ENCODE measurements at places on chromosomes 3 and 15.

GRCh38 chr3:15292765-15293522, 39.4 kb downstream of the SH3BP5 start:
- no peak for DNase-seq

DNA sequence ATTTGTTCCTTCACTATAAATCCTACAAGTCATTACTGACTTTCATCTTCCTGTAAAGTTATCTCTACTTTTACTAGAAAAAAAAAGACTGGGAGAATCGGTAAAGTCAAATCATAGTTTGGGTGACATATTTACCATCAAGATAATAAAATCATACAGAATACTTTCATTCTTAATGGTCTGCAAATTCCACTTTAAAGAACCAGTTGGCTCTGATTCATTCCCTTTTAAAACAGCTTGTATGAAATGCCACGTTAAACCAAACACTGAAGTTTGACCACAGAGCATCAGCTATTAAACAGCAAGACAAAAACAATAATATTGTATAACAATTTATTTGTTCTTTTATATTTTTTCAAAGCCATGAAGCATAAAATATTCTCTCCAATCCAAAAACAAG, 100.7 kb downstream of the FBN1 start:
- no peak for DNase-seq

- no peak for DNase-seq
These were observed 73.2 kb downstream of the CORO2B start for GRCh38 chr15:68651916-68652525.

- DNase-seq = no peak
These were observed 74.0 kb upstream of the TRPM1 start for GRCh38 chr15:31175484-31175883.

Data from CD4-positive, alpha-beta T cell treated with Interleukin-21 for 1 hour (primary cell).